NCI-H187 (cell line): ENCODE measurements at places on chromosomes 3 and 15.

GRCh38 chr3:169493521-169494141 lies 169.9 kb downstream of the MECOM start:
- no peak for DNase-seq

- no peak for DNase-seq
These were observed 997.6 kb downstream of the MCTP2 start for GRCh38 chr15:95228856-95229555.

DNA sequence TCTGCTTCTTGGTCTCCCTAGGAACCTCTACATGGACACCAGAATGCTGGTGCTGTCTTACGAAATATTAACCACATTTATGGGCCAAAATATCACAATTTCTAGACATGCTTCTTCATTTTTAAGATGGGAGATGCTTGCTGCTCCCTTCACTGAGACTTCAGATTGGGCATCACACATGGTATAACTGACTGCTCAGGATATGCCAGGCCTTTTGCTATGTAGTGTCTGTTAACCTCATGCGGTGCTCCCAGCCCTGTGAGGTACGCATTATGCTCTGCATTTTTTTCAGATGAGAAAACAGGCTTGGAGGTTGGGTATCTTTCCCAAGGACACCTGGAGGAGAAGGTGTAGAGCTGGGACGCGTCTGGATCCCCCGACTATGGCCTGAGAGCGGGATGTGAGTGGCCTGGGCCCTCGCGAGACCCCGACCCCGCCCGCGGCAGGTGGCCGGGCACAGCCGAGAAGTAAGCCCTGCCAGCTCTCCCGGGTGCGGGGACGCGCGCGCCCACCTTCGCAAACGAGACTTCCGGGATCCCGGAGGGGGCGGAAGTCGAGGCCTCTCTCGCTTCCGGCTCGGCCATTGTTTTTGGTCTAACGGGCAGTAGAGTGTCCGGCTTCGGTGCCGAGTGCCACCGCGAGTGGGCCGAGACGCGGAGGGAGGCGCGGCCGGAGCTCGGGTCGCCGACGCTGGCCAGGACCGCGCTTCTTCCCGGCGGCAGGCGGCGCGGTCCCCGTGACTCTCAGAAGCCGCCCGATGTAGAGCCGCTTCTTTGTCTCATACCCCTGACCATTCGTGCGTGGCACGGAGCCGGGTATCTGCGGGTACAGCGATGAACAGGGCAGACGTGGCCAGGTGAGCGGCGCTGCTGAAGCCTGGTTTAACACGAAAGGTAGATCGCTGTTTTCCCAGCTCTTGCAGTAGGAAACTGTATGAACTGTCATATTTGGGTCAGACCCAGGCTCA lies at the start of gene ZKSCAN7:
Gene ZKSCAN7, plus strand, starts transcription at position 568 of the 967 bp plus-strand sequence. CDS start 1,855 bp downstream, outside the sequence.
- no peak for DNase-seq

- DNase-seq = peak; percentile 50
These were observed 175.9 kb downstream of the RPLP1 start for GRCh38 chr15:69628256-69629093.

DNA sequence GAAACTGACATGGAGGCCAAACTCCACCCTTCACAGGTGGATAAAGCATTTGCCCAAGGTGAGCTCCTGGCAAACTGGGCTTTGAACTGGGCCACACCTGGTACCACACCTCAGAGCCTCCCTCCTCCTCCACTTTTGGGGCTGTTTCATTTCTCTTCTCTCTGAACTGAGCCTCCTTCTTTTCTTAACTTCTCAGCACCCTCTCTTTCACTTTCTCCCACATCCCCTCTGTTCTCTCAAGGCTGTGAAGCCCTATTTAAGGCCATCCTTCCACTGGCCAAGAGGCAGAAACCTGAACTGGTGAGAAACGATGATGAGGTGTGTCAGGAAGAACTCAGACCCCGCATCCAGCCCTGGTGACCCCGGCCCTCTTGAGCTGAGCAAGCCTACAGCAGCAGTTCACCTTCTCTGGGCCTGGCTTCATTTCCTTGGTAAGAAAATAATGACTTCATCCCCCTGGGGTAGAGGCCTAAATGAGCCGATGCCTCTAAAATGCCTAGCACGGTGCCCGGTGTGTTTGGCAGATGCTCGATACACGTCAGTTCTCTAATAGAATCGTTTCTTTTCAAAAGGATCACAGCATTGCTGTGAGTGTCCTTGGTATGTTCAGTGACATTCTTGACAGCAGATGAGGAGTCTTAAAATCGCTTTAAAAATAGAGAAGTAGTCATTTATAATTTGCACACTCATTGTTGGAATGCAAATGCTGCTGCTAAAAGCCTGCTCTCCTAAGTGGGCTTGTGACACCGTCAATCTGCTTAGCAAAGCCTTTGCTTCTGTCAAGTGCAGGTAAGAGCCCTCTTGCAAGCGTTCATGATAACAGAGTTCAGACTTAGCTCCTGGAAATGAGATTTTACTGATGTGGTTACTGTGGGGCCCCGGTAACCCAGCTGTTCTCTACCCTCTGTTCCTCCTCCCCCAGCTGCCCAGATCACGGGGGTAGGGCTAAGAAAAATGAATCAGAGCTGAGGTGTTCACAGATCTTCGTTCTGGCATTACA lies 97.7 kb upstream of the ATP2B2 start:
- DNase-seq = peak; percentile 40

- no peak for DNase-seq
These were observed 13.4 kb downstream of the WDR48 start for GRCh38 chr3:39065197-39065596.

DNA sequence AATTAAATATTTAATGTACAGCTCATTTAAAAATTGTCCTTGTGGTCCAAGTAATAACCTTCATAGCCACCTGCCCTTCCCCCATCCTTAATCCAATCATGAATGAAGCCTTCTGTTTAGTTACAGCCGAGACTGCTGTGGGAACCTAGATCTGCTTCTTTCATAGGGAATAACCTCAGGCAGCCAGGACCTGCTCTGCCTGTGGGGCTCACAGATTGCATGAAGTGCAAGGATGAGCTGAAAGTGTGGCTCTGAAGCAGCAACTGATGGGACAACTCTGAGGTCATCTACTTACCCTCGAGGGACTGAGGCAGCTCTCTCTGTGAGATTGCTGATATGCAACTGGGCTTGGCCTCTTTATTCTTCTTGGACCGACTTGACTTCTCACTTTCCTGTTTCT lies 169.8 kb downstream of the POTEB3 start:
- no peak for DNase-seq

GRCh38 chr3:122890720-122891220 lies 95.9 kb downstream of the SLC49A4 start:
- DNase-seq = no peak

DNA sequence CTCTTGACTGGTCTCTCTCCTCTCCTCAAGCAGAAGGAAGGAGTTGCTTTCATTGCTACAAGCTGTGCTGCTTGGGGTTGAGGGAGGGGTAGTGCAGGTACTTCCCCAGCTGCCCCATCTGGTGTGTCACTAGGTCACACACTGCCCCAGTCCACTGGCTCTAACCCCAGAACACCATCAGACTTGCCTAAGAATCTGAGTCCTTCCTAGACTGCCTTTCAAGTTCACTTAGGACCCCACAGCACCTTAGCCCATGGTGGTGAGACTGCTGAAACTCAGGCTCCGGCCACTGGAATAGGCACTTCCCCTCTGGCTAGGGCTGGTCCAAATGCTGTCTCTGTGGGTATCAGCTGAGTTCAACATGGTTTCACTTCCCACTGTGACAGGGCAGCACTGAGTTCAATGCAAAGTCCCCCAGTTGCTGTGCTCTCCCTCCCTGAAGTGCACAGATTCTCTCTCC lies 279.7 kb upstream of the GOLGA6L4 start:
- no peak for DNase-seq

DNA sequence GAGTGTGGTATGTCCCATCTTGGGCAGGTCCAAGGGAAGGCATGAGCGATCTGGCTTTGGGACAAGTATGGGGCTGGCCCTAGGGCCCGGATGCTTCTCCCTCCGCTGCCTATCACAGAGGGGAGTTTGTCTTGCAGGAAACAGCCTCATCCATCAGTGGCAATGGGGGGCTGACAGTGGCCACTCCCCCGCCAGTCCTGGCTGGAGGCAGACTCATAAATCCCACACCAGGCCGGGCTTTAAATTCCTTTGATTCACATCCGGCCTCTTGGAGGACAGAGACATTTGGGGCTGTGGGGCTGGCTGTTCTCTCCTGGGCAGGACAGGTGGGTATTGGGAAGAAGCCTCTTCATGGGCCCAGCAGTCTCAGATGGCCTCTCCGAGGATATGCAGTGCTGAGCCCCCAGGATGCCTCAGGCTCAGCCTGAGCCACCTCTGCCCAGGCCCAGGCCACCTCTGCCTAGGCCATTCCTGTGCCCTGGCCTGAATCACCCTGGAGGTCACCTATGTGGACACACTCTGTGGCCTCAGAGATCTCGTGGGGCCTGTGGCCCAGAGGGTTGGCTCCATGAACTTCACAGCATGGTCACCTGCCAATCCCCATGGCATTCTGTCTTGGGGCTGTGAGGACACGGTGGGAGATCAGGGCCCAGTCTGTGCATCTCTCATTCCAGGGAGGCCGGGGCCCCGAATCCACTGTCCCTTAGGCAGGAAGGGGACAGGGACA lies 84.2 kb upstream of the GOLGA6L4 start:
- no peak for DNase-seq
